A549 treated with CpdA at 1 μM for 4 hours (cell line): ENCODE measurements at places on chromosomes 7 and 10. TPM values are rescaled to one million over a fixed set of nuclear protein-coding genes. Genes with fewer than 3 reads are reported as not detected.

Gene EPO
- 0.03 TPM in 1 of 5 replicates, not detected in the others for total RNA-seq

Gene TMEM139
- total RNA-seq = 0.48 to 1.1 TPM (median 1.0 TPM) in 5 replicates

Gene PPP1R9A
- 3.3 to 5.0 TPM (median 4.0 TPM) in 5 replicates for total RNA-seq

Gene SEMA4G
- total RNA-seq = 8.7 to 10.3 TPM (median 9.3 TPM) in 5 replicates

Gene AVPI1
- 62.7 to 115 TPM (median 89.2 TPM) in 5 replicates for total RNA-seq

Gene C7orf33
- total RNA-seq = not detected in 5 replicates

Gene TACC2
- 86.1 to 99.3 TPM (median 87.8 TPM) in 5 replicates for total RNA-seq

Gene PTN
- total RNA-seq = not detected in 5 replicates
